ENCODE measurements at places on chromosomes 2 and 18.

- DNase-seq: no peak
Observed at GRCh38 chr2:62118160-62118559, 77.8 kb upstream of the B3GNT2 start.

- no peak for DNase-seq
Observed at GRCh38 chr18:29488617-29489016, 1311.7 kb upstream of the CDH2 start.

DNA sequence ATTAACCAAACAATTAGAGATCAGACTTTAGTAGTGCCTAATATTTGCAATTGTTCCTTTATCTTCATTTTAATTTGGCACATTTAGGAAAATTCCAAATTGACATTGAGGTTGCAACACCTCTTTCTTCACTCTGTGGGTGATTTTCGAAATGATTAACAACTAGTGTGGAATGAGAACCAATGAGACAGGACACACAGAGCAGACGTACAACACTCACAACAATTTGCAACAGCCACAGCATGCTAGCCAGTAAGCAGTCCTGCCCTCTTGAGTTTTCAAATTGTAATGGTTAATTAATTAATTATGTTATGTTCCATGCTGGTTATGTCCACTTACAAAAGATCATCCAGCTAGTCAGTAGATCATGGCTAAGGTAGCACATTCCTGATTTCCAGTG is 339.3 kb downstream of the LRP1B start:
- no peak for DNase-seq

DNA sequence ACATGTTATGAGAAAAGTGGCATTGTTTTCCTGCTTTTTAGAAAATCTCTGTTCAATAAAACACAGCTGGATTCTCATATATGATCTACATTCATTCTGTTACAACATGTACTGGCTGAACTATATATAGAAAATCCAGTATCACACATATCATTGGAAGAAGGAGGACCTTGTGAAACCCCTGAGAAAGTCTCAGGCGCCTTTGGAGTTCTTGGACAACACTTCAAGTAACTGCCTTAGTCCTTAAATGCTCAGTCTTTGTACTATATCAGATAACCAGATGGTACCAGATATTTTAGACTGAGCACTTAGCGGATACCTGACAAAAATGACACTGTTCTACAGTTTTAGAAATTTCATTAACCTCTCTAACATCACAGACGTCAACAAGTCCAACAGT is 72.2 kb downstream of the ACVR1 start:
- DNase-seq: no peak

DNA sequence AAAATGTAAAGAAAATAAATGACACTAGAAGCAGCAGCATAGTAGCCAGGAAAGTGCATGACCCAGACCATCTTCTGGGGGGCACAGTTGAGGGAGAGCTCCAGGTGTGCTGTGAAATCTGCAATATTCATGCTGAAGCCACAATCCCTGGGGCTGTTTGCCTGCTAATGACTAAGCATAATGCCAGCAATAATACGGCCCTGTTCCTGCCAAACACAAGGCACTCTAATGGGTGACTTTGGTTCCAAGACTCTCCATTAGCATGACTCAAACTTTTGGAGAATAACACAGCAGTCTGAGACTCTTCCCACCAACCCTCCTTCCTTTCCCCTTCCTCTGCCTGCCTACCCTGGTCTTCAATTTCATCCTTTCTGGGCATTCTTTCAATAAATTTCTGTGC is 77.9 kb upstream of the DOCK10 start:
- no peak for DNase-seq

- DNase-seq: no peak
Observed at GRCh38 chr2:82793711-82794435, 1665.2 kb downstream of the SUCLG1 start.
